A549 treated with Hydrocortisone at 1 μM for 4 hours (cell line): ENCODE measurements at places on chromosomes 2 and 18. TPM values are rescaled to one million over a fixed set of nuclear protein-coding genes. Genes with fewer than 3 reads are reported as not detected.

Gene ABI2
- total RNA-seq = 42.4 to 64.2 TPM (median 59.0 TPM) in 5 replicates

Gene SP5
- total RNA-seq = not detected in 5 replicates

Gene TMEM169
- 0.25 to 0.75 TPM (median 0.38 TPM) in 5 replicates for total RNA-seq

Gene GNLY
- 0.08 to 0.31 TPM (median 0.18 TPM) in 5 replicates for total RNA-seq

Gene B3GNT7
- total RNA-seq = 2.0 to 3.1 TPM (median 2.3 TPM) in 5 replicates

Gene GAREM2
- 5.8 to 8.5 TPM (median 7.0 TPM) in 5 replicates for total RNA-seq

Gene GALNT3
- total RNA-seq = 0.06 TPM in 1 of 5 replicates, not detected in the others

Gene CDH2
- 32.3 to 60.1 TPM (median 45.1 TPM) in 5 replicates for total RNA-seq

Gene SLC4A3
- total RNA-seq = 2.5 to 3.3 TPM (median 3.1 TPM) in 5 replicates

Gene CHRND
- not detected in 5 replicates for total RNA-seq

Gene AGXT
- not detected in 5 replicates for total RNA-seq

Gene GALNT13
- total RNA-seq = 5.9 to 12.4 TPM (median 9.1 TPM) in 5 replicates

Gene ATG9A
- 37.7 to 55.7 TPM (median 44.1 TPM) in 5 replicates for total RNA-seq

Gene NEU4
- 0.07 to 0.45 TPM (median 0.27 TPM) in 5 replicates for total RNA-seq

Gene CD302
- 1.9 to 2.5 TPM (median 2.5 TPM) in 5 replicates for total RNA-seq

Gene LYPD6B
- total RNA-seq = 0.10 TPM in 1 of 5 replicates, not detected in the others

Gene CNTNAP5
- not detected in 5 replicates for total RNA-seq

Gene CRYGD
- not detected in 5 replicates for total RNA-seq

Gene HOXD13
- 0.13 to 0.26 TPM (median 0.15 TPM) in 5 replicates for total RNA-seq

Gene GBX2
- total RNA-seq = 2.4 to 2.9 TPM (median 2.6 TPM) in 5 replicates

Gene CEP76
- total RNA-seq = 5.1 to 6.7 TPM (median 6.4 TPM) in 5 replicates

Gene AMER3
- total RNA-seq = not detected in 5 replicates

Gene MBD1
- 31.4 to 35.1 TPM (median 33.0 TPM) in 5 replicates for total RNA-seq

Gene ALPP
- total RNA-seq = 9.3 to 13.2 TPM (median 12.1 TPM) in 5 replicates

Gene LDLRAD4
- total RNA-seq = 1.4 to 2.5 TPM (median 1.7 TPM) in 5 replicates

Gene LIPG
- 0.09 to 0.34 TPM (median 0.18 TPM) in 5 replicates for total RNA-seq

Gene GRHL1
- total RNA-seq = 0.72 to 1.2 TPM (median 0.84 TPM) in 5 replicates

Gene IGFBP2
- total RNA-seq = 64.8 to 96.2 TPM (median 86.6 TPM) in 5 replicates

Gene LYG2
- total RNA-seq = 0.18 TPM in 1 of 5 replicates, not detected in the others

Gene CD207
- not detected in 5 replicates for total RNA-seq

Gene ANKRD30BL
- not detected in 5 replicates for total RNA-seq

Gene RGPD4
- 0.03 to 0.07 TPM (median 0.05 TPM) in 4 of 5 replicates, not detected in the other for total RNA-seq

Gene MAPRE3
- total RNA-seq = 9.6 to 11.9 TPM (median 11.1 TPM) in 5 replicates

Gene LRRC30
- total RNA-seq = not detected in 5 replicates

Gene BBS5
- 4.9 to 5.8 TPM (median 5.4 TPM) in 5 replicates for total RNA-seq

Gene FSIP2
- 0.02 TPM in 1 of 5 replicates, not detected in the others for total RNA-seq

Gene GAD1
- 0.36 to 0.63 TPM (median 0.54 TPM) in 5 replicates for total RNA-seq

Gene CREG2
- 8.8 to 13.5 TPM (median 12.1 TPM) in 5 replicates for total RNA-seq

Gene GREB1
- 2.6 to 3.7 TPM (median 3.1 TPM) in 5 replicates for total RNA-seq

Gene SLC16A14
- 0.75 to 1.4 TPM (median 0.83 TPM) in 5 replicates for total RNA-seq

Gene SERPINB11
- total RNA-seq = 0.07 TPM in 1 of 5 replicates, not detected in the others

Gene MOGAT1
- total RNA-seq = not detected in 5 replicates

Gene RBKS
- 6.2 to 8.6 TPM (median 8.2 TPM) in 5 replicates for total RNA-seq
